Camera-type eye (tissue), 1 donor: ENCODE measurements at places on chromosomes 1 and 21. TPM values are rescaled to one million over a fixed set of nuclear protein-coding genes. Genes with fewer than 3 reads are reported as not detected.

The MFAP2 gene
- 52.1 TPM for total RNA-seq

The ZBTB8A gene
- total RNA-seq, result 24.7 TPM

The GSTM4 gene
- 15.4 TPM for total RNA-seq

The TMEM61 gene
- 0.71 TPM for total RNA-seq

The LEMD1 gene
- 64.0 TPM for total RNA-seq

The TGFB2 gene
- total RNA-seq, result 79.6 TPM

The ZNF593OS gene
- total RNA-seq, result 41.3 TPM

The CRNN gene
- total RNA-seq, result not detected

The SH2D5 gene
- total RNA-seq, result 0.49 TPM

The DDAH1 gene
- total RNA-seq, result 47.2 TPM

The ELAVL4 gene
- total RNA-seq, result 15.3 TPM
